Esophagus muscularis mucosa (tissue), 4 donors: ENCODE measurements at places on chromosomes 2 and 18. TPM values are rescaled to one million over a fixed set of nuclear protein-coding genes. Genes with fewer than 3 reads are reported as not detected.

GRCh38 chr2:129764376-129765325 lies 214.8 kb upstream of the RAB6C start:
- peak; percentile 75 for DNase-seq

MBP gene
- 24.9 TPM for total RNA-seq

DNA sequence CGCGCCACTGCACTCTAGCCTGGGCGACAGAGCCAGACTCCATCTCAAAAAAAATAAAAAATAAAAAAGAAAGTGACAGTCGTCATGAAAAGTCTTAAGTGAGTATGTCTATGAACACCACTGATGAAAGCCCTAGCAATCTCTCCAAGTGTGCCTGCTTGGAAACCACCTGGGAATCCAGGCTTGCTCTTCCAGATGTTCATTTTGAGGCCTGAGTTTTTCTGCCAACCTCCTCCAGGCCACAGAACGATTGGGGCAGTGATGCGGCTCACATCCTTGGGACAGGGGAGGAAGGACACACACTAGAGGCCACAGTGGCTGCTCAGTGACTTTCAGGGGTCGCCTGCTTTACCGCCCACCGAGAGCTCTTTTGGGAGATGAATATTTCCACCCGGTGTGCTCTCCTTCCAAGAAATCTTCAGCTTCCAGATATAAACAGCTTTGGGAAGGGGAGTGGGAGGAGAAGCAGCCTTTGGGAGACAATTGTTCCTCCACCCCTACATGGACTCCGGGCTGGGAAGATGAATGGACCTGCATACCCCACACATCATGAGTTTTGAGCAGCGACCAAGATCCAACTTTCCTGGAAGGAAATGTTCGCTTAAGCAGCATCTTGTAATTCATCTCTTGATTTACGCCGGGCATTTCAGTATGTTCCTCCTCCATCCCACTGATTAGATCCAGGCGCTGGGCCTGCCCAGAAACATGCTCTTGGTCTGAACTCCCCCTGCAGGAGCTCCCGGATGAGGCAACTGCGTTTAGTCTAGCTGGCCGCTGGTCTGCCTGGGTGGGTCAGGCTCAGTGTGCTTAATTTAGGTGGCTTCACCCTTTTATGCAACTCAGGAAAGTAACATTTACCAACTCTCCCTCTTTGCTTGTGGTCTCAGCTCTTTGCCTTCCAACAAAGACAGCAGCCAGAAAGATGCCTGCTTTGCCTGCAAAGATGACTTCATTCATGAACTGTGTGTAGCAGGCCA lies 6.2 kb upstream of the ARMC9 start:
- DNase-seq, result peak; percentile 93

NEMP2 gene
- total RNA-seq, result 2.5 TPM

DNA sequence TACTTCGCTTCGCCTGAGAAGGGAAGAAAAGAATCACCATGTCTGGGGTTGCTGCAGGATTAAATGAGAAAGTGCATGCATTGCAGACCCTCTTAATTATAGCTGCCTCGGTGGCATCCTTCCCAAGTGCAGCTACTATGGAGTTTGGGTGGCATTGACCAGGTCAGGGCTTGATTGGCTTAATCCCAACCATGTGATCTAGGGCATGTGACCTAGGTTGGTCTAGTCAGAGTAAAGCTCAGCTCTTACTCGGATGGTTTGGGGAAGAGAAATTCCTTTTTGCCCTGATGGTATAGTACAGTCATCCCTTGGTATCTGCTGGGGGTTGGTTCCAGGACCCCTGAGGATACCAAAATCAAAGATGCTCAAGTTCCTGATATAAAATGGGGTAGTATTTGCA lies 178.2 kb upstream of the RAB12 start:
- no peak for DNase-seq
